NCI-H446 treated with DMSO at 0.1 percent for 48 hours (cell line): ENCODE measurements at places on chromosomes 12 and 14.
A peak's percentile ranks its signal among the peaks of the same experiment; 100 is the strongest.

- DNase-seq = no peak
Measured at GRCh38 chr14:75521415-75522199, 662 bp upstream of the BATF start.

DNA sequence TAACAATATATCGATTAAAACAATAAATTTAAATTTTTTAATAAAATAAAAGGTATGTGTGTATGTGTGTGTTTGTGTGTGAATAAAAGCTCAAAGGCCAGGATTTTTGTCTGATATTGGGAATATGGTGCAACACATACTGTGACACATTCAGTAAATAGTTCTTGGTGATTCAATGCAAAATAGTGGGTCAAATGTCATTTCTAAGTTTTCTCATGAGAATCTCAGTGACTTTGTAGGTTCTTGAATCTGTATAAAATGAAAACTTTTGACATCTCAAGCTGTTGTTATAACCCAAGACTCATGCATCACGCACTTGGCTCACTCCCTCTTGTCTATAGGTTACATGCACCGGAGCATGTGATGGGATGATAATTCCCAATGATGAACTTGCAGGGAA, 16.2 kb upstream of the MED6 start:
- no peak for DNase-seq

DNA sequence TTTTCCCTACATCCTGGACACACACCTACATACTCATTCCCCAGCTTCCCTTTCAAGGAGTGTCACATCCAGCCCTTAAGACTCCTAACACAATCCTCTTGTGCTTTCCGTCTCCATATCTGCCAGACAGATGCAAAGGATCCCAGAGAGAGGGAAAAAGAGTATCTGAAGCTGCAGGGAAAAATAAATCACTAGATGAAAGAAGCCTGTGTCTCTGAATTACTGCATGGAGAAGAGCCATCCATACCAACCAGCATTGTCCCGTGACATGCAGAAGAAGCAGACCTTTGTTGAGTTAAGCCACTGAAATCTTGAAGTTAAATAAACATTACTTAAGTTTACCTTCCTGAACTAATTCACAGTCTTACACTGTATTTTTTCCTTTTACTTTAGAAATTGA, 54.6 kb downstream of the GTF2A1 start:
- DNase-seq = no peak

DNA sequence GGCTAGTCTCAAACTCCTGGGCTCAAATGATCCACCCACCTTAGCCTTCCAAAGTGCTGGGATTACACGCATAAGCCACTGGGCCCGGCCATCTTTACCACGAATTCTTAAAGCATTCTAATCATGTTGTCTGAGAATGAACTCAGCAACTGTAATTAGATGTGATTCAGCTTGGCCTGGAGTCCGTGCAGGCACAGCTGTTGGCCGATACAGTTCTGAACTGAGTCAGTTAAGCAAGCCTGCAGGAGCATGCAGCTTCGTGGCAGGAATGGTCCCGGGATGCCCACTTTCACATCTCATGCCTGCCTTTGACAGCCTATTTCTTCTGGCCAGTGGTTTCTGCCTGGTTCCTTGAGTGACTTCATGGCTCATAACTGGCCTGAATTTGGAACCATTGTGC, 194.1 kb downstream of the ANO6 start:
- no peak for DNase-seq

GRCh38 chr12:14367040-14367661, 1.7 kb downstream of the ATF7IP start:
- peak; percentile 23 for DNase-seq

DNA sequence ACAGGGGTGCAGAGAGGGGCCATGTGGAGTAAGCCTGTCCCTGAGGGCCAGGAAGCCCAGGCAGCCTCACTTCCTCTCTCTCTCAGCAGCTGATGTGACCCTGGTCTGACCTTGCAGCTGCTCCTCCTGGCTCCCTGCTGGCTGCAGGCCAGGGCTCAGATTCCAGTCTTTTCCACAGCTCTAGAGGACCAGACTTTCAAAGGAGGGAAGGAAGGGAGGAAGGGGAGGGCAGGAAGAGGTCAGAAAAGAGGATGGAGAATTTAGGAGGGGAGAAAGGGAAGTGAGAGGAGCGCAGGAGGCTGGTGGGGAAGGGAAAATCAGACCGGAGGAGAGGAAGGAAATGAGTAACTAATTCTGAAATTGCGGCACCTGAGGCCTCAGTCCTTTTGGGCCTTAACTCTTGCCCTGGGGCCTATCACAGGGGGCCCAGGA, 40.9 kb upstream of the VASH1 start:
- no peak for DNase-seq

GRCh38 chr14:45678163-45678562, 425.2 kb upstream of the MIS18BP1 start:
- no peak for DNase-seq

DNA sequence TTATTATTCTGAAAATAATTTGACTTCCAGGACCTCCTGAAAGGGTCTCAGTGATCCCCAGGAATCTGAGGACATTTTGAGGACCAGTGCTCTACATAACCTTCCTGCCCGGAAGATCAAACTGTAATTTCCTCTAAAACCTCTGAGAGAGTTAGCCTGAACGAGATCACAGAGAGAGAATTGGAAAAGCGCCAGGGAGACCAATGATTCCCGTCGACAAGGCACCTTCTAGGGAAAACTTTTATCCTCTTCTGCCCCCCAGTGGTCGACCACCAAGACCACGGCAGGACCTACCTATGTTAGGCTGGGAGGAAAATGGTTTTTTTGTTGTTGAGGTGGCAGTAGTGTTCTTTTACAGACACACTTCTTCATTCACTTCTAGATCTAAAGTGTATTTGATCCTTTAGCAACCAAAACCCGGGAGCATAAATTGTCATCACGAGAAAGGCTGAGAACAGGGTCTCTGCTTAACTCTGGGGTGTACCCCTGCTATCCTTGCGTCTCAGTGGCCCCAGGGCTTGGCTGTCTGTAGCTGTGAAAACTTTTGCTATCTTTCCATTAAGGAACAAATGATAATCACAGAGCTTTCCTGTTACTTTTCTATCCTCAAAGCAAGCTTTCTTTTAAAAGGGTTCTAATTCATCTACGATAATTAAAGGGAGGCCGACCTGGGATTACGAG, 62.9 kb upstream of the NID2 start:
- DNase-seq = peak; percentile 52

DNA sequence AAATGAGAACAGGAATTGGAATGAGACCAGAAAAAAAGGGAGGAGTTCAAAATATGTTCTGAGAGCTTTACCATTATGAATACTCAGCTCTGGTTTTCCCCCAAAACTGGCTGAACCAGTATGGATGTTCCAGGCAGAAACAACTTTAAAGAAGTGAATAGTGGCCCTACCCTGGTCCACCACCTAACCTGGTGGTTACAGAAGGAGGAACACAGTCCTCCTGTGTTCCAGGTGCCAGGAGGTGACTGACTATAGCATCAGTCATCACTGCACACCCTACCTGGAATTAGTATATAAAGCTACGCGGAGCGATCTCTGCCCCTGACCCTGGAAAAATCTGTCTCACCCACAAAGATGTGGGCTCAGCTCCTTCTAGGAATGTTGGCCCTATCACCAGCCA, at the start of gene A2ML1:
Gene A2ML1, plus strand, starts transcription at position 324 of the 400 bp plus-strand sequence. Its CDS starts 31 bp downstream, at position 355.
- no peak for DNase-seq

DNA sequence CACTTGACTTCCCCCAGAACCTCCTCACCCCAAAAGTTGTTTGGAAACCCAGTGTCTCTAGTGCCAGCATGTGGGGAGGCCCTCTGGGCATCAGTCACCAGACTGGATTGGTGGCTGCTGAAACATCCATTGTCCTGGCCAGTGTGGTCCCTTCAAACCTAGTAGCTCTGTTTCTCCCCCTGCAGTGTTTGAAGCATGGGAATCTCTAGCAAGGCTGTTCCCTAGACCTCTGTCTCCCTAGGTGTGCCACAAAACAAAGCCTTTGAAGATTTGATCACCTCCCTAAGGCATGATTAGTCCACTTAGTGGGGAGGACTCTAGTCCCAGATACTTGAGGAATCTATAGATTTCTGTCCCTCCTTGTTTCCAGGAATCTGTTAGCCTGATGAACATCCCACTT, 60.3 kb downstream of the ARF6 start:
- no peak for DNase-seq

GRCh38 chr14:72545411-72546311, 348.2 kb downstream of the DPF3 start:
- no peak for DNase-seq

GRCh38 chr14:105733081-105734065, 207.0 kb downstream of the TMEM121 start:
- no peak for DNase-seq

DNA sequence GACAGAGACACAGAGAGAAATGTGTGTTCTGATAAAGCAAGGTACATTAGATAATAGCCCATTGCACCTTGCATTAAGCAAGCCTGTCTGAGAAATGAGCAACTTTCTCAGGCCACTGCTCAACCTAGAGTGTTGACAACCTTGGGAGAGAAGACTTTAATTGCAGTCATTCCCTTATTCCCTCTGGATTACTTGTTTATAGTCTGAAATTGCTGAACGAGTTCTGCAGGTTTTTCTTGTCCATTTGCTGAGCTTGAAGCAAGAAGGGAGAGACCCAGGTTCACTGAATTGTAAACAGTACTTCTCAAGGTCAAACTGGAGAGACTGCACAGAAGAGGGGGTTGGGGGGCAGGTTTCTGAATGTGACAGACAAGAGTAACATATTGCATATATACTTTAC, 159.4 kb upstream of the PLEKHG7 start:
- no peak for DNase-seq

GRCh38 chr14:75254901-75255584, 23.6 kb upstream of the FOS start:
- no peak for DNase-seq

- DNase-seq = no peak
Measured at GRCh38 chr14:92407410-92407809, 84.4 kb downstream of the SLC24A4 start.

DNA sequence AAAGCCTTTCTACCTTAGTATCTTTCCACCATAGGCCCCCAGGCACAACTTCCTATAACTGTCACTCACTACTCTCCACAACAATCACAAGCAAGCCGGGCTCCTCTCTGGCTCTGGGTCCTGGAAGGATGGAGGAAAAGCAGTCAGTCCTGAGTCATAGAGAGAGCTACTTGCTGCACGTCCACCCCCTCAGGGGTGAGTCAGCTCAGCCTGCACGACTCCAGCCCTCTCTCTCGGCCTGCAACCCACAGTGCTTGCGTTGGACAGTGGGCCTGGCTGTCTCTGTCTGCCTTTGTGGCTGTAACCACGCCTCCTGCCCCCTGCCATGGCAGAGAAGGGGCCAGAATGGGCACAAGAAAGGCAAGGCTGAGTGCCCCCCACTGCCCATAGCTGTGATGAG, 154.1 kb upstream of the FKBP4 start:
- no peak for DNase-seq

GRCh38 chr12:131085816-131086591, 132.3 kb downstream of the ADGRD1 start:
- DNase-seq = no peak

DNA sequence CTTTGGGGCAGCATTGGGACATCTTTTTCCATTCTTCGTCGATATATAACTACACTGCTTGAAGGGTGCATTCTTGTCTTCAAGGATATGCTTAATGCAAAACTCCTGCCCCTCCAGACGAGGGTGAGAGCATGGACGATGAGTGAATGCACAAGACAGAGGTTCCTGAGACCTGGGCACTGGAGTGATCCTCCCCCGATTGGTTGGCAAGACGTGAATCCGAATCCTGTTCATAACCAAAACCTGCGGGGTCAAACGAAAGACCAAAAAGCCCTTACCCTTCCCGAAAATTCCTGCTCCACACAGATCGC, 684 bp downstream of the KANSL2 start:
- DNase-seq = no peak

DNA sequence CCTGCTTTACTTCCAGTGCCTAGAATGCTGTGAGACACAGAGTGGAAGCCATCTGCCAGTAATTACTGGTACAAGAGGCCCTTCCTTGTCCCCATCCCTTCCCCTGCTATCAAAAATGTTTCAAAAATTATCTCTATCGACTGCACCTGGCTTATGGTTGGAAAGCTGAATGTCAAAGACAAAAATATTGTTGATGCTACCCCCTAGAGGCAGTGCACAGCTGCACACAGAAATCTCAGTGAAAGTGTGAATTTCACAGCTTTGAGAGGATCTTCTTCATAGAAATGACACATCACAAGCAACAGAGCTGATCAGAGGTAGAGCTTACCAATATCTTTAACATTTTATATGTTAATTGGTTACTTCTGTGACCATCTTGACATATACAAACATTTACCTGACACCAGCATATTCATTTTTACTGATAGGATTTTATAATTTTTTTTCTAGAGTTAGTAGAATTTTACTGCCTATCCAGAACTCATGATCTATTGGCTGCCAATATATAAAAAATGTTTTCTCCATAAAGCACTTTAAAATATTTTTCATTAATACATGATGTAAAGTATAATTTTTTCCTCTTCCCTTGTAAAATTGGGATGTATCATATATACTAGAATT, 138.0 kb downstream of the AACS start:
- DNase-seq = no peak

DNA sequence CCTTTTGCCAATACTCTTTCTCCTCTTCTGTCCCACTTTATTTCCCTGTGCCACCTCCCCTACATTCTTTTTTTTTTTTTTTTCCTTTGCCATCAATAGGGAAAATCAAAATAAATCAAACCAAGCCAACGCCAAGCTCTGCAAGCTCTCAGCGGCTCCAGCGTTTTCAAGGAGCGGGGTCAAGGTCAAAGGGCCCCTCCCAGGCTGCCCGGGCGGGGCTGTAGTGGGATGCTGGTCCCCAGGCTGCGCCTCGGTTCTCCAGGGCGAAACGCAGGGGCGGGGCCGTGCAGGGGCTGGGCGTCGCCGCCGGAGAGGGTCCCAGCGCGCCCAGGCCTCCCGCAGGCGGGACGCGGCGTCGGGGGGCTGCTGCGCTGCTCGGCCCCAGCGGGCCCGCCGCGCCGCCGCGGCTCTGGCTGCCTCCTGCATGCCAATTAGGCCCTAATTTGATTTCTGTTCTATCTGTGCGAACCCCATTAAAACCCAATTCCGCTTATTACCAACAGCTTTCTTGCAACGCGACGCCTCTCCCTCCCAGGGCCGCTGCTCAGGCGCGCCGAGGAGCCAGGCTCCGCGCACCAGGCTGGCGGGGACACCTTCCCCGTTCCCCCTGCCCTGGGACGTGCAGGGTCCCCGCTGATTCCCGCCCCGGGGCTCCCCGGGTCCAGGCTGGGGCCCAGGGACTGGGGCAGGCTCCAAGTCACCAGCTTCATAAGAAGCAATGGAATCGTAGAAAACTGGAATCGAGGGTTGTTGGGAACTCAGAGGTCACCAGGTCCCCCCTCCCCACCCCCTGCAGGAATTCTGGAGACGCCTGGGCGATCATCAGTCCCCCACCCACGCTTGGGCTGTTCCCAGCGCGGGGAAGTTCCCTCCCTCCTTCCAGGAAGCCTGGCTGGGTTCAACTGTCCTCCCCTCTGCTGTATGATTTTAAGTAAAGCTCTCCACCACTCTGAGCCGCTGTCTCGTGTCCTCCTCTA, 50.7 kb upstream of the MAP1LC3B2 start:
- DNase-seq = no peak
